ENCODE measurements at places on chromosomes 7 and 10. TPM values are rescaled to one million over a fixed set of nuclear protein-coding genes. Genes with fewer than 3 reads are reported as not detected.

GRCh38 chr7:92969061-92969460 is 132.7 kb upstream of the CDK6 start:
- DNase-seq, result no peak

Gene SPAG6
- not detected for total RNA-seq

Gene GSTO2
- 2.3 TPM for total RNA-seq

GRCh38 chr7:119943942-119944600 is 328.9 kb upstream of the KCND2 start:
- no peak for DNase-seq

GRCh38 chr7:42314696-42315095 is 77.7 kb upstream of the GLI3 start:
- DNase-seq, result no peak

Measured in IMR-90 (cell line).